AG08396 (cell line): ENCODE measurements at places on chromosomes 16 and 17.

DNA sequence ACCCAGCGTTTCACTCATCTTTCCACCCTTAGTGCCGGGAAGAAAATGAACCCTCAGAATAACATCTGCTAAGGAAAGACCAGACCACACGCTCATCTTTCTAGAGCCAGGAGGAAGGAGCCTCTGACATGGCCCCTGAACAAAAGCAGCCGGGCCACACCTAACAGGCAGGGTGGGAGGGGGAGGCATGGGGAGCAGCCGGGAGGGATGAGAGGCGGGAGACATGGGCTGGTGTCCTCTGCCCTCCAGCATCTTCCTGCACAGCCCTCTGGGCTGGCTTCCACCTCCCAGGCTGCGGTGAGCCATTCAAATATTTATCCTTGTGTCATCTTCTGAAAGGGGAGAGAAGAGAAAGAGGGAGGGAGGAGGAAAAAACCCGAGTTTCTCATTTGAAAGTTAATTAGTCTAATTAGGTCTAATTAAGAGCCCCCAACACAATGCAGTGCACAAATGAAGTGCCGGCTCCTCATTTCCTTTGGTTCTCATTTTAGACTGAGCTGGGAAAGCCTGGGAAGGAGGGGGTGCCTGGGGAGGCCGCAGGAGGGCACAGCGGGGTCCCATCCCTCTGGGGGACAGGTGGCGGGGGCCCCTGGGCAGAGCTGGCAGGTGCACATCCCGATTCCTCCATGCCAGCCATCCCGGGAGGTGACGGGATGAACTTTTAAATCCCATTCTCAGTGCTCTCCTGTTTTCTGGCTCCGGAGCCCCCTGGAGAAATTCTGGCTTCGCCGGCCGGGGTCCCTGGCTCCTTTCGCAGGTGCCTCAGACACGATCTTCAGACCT, 90.5 kb downstream of the ENGASE start:
- DNase-seq, result no peak

GRCh38 chr17:40604327-40605080, 39.2 kb upstream of the CCR7 start:
- DNase-seq, result no peak

DNA sequence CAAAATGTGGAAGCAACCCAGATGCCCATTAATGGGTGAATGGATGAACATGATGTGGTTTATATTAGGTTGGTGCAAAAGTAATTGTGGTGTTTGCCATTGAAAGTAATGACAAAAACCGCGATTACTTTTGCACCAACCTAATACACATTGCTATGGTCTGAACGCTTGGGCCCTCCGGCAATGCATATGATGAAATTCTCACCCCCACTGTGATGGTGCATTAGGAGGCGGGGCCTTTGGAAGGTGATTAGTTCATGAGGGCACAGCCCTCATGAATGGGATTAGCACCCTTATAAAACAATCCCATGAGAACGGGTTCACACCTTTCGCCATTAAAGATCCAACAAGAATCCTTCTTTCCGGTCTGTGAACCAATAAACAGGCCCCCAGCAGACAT, 25.3 kb upstream of the PRM1 start:
- DNase-seq, result no peak

GRCh38 chr16:55369151-55369550, 45.1 kb downstream of the IRX6 start:
- no peak for DNase-seq

DNA sequence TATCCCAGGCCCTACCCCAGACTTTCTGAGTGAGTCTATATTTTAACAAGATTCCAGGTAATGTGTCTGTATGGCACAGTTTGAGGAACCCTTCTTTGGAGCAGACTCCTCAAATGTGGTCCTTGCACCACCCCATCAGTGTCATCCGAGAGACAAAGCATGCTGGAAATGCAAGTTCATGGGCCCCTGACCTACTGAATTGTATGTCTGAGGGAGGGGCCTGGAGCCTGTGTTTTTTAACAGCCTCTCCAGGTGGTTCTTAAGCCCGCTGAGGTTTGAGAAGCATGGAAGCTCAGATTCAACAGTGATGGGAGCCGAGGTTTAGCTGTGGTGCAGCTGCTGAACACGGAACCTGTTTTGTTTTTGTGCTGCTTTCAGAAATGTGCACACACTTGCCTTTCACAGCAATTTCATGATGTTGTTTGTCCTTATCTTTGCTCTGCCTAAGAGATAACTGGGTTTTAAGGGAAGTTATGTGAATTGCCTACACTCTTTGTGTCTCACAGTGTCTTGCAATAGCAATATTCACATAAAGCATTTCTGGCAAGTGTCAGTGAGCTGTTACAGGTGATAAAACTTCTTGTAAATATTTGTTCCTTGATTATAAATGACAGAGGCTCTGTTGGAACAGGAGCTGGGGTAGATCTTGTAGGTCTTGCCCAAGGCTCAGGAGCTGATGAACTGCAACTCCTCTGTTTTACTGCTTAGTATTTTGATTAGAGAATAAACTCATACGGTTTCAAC, 32.0 kb upstream of the IL34 start:
- no peak for DNase-seq

DNA sequence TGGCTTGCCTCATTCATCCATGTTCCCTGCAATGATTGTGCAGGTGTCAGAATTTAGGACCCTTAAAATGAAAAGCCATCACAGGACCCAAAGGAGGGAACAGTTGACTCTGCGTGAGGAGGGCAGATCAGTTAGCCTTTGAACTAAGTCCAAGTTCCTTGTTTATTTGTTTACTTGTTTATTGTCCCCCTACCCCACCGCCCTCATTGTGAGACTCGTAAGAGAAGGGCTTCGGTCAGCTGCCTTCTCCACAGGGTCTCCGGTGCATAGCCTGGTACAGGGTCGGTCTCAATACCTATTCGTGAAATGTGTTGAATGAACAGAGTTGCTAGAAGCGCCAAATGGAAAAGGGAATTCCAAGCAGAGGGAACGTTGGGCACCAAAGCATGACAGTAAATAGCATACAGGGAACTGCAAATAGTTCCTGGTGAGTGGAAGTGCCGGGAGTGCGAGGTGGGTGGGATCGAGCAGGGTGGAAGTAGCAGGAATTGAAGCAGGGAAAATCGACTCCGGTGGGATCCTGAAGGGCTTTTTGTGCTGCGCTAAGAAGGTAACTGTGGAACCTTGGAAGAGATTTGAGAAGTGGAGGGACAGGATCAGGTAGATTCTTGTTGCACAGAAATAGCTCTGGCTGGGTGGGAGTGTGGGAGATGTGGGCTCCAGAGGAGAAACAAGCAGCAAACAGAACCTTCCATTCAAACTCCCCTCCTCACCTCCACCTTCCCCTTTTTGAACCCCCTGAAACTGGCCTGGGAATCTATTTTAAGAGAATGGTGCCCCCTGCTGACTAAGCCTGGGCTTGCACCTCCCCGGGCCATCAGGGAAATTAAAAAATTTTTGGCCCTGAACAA, 12.7 kb downstream of the SLC35B1 start:
- DNase-seq, result peak; percentile 39

DNA sequence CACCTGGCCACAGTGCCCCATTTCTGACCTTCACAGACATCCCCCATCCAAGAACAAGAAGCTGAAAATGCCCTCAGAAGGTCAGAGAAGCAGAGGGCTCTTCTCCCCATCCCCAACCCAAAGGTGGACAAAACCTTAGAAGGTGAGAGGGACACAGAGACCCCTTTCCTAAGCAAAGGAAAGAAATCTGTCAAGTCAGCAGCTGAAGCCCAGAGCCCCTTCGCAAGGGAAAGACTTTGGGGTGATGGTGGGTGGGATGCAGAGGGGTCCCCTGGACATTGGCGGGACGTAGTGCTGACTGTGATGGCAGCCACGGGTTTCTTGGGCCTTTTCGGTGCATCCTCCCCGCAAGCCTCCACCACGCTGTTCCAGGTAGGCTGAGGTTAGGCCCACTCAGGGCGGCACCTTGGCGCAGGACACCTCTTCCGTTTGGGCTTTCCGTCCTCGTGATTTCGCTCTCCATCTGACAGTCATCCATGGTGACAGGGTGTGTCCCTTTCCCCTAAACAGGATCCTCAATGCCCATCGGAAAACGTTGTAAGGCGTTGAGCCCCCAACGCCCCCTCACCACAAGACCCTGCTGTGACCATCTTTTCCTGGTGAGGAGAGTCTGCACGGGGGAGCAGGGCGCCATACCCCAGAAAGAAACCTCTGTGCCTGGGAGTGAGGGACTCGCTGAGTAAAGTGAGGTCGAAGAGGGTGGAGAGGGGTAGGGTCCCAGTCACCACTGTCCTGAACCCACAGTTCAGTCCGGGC, 10.7 kb upstream of the GSDMA start:
- no peak for DNase-seq

- peak; percentile 76 for DNase-seq
Measured at GRCh38 chr16:53207810-53208752, 153.3 kb downstream of the CHD9 start.

DNA sequence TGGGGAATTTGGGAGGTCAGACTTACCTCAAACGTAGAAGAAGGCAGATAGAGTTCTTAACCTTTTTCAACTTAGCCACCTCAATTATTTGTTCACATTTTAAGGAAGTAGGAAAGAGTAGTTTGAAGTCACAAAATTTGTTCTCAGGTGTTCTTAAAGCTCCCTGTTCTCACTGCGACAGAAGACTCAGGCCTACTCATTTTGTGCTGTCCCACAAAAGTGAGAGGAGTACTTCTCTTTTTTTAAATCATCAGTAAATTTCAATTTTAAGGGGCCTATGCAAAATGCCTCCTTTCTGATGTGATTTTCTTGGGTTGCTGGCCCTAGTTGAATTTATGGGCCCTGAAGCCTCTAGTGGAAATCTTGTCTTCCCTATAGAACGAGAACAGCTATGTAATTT, 133.4 kb downstream of the MAP2K6 start:
- DNase-seq, result no peak

- no peak for DNase-seq
Measured at GRCh38 chr17:28433721-28434120, 27.7 kb upstream of the SLC46A1 start.

GRCh38 chr16:13968835-13969234, 48.9 kb downstream of the ERCC4 start:
- DNase-seq, result no peak

- DNase-seq, result peak; percentile 90
Measured at GRCh38 chr17:50550661-50551432, 3.9 kb downstream of the SPATA20 start.
